Caco-2 (cell line): ENCODE measurements at places on chromosomes 1 and 21.
A peak's percentile ranks its signal among the peaks of the same experiment; 100 is the strongest.

GRCh38 chr1:119626011-119626545 lies 22.0 kb downstream of the ZNF697 start:
- DNase-seq: no peak
- H3K4me3 ChIP-seq: no peak overlapping the region
- H3K4me1 ChIP-seq: no peaks in the 10 kb centered on the region
- H3K27me3 ChIP-seq: no peaks in the 10 kb centered on the region
- H3K27ac ChIP-seq: no peak overlapping the region

DNA sequence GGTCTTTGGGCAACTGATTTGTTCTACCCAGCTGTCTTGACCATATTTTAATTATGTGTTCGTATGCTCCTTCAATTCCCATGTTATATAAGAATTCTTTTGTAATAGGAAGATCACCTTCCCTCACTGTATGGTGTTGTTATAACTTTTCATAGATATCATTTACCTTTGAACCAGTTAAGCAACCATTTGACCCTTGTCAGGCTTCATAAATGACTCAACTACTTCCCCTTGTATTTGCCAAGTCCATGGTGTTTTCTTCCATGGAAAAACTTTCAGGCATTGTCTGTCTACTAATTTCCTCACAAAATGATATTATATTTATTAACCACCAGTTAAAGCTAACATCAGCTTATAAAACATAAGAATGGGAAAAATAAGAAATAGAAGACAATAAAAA lies 5.1 kb downstream of the BPNT1 start:
- no peaks in the 10 kb centered on the region for H3K36me3 ChIP-seq
- no peak overlapping the region for H3K27ac ChIP-seq
- H3K4me3 ChIP-seq: no peak overlapping the region
- no peaks in the 10 kb centered on the region for H3K4me1 ChIP-seq

DNA sequence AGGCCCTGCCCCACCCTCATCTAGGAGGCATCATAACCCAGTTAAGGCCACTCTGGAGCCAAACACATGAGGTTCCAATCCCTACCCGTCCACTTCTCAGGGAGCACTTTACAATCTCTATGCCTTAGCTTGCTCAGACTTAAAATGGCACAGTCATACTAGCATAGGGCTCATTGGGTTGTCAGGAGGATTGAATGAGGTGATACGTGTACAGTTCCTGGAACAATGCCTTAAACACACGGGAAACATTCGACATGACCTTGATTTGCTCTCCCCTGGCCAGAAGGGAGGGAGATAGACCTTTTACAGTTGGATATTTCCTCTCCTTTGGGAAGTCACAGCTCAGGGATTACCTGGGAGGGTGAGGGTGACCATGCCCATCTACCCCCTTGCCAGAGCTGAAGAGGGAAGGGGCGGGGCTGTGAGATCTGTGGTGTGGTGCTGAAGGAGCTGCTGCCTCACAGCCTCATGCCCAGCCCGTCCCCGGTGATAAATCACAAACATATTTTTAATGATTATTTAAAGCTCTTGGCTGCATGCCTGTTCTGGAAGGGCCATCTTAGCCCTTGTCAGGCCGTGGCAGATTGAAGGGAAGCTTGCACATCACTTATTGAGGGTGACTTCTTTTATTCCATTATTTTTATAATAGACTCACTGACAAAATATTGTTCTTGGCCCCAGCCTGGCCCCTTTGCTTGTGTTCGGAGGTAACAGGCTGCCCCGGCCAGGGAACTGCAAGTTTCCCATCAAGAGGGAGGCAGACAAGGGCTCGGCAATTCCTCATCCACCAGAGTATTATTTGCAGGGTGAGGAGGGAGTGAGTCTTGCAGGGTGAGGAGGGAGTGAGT lies 83.4 kb downstream of the FOXD2 start:
- H3K27ac ChIP-seq: no peak overlapping the region
- no peaks in the 10 kb centered on the region for H3K4me1 ChIP-seq
- no peaks in the 10 kb centered on the region for H3K36me3 ChIP-seq
- DNase-seq: no peak

DNA sequence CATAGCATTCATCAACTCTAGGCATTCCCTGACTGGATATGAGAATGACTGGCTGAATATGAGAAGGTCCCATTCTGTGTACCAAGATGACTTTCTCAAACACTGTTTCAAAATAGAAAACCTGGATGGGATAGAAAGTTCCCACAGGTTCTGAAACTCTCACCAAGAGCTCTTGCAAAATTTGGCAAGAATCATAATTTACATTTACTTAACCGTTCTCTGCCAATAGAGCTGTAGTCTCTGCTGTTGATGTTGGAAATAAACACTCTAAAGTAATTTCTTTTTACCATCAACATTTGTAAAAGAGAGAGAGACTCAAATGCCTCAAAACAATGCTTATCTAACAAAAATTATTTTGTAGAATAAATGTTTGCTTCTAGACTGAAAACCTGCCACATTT lies 221.1 kb downstream of the LMO4 start:
- no peak for DNase-seq
- H3K27me3 ChIP-seq: no peaks in the 10 kb centered on the region
- no peaks in the 10 kb centered on the region for H3K36me3 ChIP-seq
- no peak overlapping the region for H3K4me3 ChIP-seq
- H3K27ac ChIP-seq: no peak overlapping the region

DNA sequence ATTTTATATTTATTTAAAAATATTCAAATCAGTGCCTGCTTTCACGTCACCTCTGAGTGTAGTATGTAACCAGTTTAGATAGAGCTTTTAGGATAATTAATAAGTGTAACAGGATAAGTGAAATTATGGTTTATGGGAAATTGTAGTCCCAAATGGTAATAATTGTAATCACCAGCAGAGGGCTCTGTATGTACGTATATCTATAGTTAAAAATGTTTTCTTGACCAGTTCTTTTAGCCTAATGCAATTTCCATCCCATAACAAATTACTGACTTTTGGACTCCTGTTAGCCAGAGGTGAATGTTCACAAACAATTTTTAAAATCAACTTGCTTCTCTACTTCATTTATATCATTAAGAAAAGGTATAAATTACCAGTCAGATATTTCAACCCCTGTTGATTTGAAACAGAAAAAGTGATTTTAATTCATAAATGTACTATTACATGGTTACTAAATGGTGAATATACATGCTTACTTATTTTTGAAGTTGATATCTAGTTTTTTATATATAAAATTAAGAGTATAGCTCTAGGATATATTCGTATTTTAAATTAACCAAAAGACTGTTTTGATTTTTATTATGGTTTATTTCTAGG lies 25.3 kb downstream of the SLC30A7 start:
- H3K36me3 ChIP-seq: no peaks in the 10 kb centered on the region
- no peak overlapping the region for H3K27ac ChIP-seq
- peak; percentile 42 for DNase-seq
- no peaks in the 10 kb centered on the region for H3K4me1 ChIP-seq
- no peak overlapping the region for H3K4me3 ChIP-seq
